B cell (primary cell): ENCODE measurements at places on chromosomes 12 and 14.
A peak's percentile ranks its signal among the peaks of the same experiment; 100 is the strongest.

DNA sequence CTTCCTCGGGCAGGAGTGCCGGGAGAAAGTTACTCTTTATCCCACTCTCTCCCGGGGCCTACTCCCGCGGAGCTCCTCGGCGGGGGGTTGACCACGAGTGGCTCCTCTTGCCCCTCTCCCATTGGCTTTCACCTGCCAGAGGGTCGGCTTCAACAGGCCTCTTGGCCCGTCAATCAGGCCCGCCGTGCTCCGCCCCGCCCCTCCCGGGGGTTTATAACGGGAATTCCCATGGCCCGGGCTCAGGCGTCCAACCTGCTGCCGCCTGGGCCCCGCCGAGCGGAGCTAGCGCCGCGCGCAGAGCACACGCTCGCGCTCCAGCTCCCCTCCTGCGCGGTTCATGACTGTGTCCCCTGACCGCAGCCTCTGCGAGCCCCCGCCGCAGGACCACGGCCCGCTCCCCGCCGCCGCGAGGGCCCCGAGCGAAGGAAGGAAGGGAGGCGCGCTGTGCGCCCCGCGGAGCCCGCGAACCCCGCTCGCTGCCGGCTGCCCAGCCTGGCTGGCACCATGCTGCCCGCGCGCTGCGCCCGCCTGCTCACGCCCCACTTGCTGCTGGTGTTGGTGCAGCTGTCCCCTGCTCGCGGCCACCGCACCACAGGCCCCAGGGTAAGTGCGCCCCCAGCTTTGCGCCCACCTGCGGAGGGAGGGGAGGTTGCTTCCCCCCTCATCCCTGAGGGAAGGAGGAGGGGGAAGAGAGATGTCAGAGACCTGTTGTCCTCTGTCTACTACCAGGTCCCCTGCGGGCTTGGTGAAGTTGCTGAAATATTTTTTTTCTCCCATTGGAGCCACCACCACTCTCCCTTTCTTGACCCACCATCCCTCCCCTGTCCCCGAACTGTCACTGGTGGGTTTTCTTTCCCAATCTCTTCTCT is at the start of gene SMOC1:
Gene SMOC1 (plus strand): TSS at position 242 of the 869 bp plus-strand sequence. CDS start 263 bp downstream, at position 505.
- H3K4me3 ChIP-seq: no peak within 1 kb of the TSS
- no peak for DNase-seq
- no peaks in the 10 kb centered on the region for H3K36me3 ChIP-seq
- peaks cover 10% of the 10 kb centered on the region for H3K27me3 ChIP-seq
- H3K27ac ChIP-seq: no peak within 1 kb of the TSS

DNA sequence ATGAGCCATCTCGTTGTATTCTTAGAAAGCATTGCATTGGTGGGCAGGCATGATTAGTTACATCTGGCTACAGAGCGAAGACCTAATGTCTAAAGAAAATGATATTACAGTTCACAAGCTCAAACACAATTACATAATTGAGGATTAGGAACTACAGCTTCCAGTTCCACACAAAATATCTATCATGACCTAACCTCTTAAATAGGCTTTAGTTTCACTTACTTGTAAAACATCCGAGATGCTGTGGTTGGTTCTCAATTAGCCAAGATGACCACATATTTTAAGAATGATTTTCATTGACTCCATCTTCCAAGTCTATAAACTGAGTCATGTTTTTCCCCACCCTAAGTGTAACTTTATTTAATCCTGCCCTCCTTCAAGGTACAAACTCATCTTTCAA is 69.5 kb downstream of the LRIG3 start:
- DNase-seq: no peak
- H3K4me1 ChIP-seq: no peaks in the 10 kb centered on the region
- H3K36me3 ChIP-seq: no peaks in the 10 kb centered on the region
- H3K27me3 ChIP-seq: no peaks in the 10 kb centered on the region
- H3K4me3 ChIP-seq: no peak overlapping the region

GRCh38 chr12:111102102-111102739 is 181.8 kb upstream of the MYL2 start:
- H3K4me3 ChIP-seq: no peak overlapping the region
- DNase-seq: no peak
- H3K4me1 ChIP-seq: peaks cover 6% of the 10 kb centered on the region
- H3K36me3 ChIP-seq: no peaks in the 10 kb centered on the region
- no peak overlapping the region for H3K27ac ChIP-seq

GRCh38 chr12:124917135-124917840 is 2.8 kb upstream of the UBC start:
- DNase-seq: peak; percentile 97
- no peaks in the 10 kb centered on the region for H3K27me3 ChIP-seq
- peak overlapping the region; percentile 93 for H3K27ac ChIP-seq
- H3K4me3 ChIP-seq: peak overlapping the region; percentile 54
- no peaks in the 10 kb centered on the region for H3K36me3 ChIP-seq

DNA sequence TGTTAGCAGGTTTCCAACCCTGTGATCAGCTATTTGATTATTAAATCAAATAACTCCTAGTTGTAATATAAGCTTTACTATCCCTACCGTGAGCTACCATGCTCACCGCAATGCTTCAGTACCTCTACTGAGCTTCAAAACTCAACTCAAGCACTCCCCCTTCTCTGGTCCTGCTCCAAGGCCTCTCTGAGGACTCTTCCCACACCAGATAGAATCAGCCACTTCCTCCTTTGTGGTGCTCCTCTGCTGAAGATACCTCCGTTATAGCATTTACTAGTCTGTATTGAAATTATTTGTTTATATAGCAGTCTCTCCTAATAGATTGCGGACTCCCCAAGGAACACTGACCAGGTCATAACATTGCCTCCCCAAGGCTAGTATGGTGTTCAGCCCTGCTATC is 17.5 kb downstream of the AREL1 start:
- no peaks in the 10 kb centered on the region for H3K4me1 ChIP-seq
- no peak for DNase-seq
- no peaks in the 10 kb centered on the region for H3K27me3 ChIP-seq
- H3K27ac ChIP-seq: no peak overlapping the region

- no peak for DNase-seq
- H3K4me1 ChIP-seq: no peaks in the 10 kb centered on the region
- no peaks in the 10 kb centered on the region for H3K27me3 ChIP-seq
- H3K27ac ChIP-seq: no peak overlapping the region
- peaks cover 11% of the 10 kb centered on the region for H3K36me3 ChIP-seq
Observed at GRCh38 chr14:63535918-63536317, 7.3 kb downstream of the PPP2R5E start.

DNA sequence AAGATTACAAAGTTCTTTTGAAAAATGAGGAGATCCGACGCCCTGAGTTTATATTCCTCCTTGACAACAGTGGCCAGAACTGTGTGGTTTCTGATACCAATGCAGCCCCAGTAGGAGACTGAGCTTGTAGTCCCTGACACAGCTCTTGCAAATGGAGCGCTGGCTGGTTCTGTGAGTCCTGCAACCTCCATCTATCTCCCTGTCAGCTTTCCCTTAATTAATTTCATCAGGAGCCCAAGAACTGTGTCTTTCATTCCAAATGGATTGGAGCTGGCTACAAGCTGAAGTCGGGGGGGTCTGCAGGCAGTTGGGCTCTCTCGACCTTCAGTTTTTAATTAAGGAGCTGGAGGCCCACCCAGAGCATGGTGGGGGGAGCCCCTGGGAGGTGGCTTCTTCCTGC is 160.6 kb downstream of the ADGRD1 start:
- H3K4me3 ChIP-seq: no peak overlapping the region
- no peak overlapping the region for H3K27ac ChIP-seq
- no peaks in the 10 kb centered on the region for H3K36me3 ChIP-seq

- H3K36me3 ChIP-seq: no peaks in the 10 kb centered on the region
- H3K4me1 ChIP-seq: no peaks in the 10 kb centered on the region
- no peak for DNase-seq
- H3K27me3 ChIP-seq: no peaks in the 10 kb centered on the region
- H3K27ac ChIP-seq: no peak overlapping the region
Observed at GRCh38 chr14:66530526-66530925, 22.6 kb downstream of the GPHN start.

DNA sequence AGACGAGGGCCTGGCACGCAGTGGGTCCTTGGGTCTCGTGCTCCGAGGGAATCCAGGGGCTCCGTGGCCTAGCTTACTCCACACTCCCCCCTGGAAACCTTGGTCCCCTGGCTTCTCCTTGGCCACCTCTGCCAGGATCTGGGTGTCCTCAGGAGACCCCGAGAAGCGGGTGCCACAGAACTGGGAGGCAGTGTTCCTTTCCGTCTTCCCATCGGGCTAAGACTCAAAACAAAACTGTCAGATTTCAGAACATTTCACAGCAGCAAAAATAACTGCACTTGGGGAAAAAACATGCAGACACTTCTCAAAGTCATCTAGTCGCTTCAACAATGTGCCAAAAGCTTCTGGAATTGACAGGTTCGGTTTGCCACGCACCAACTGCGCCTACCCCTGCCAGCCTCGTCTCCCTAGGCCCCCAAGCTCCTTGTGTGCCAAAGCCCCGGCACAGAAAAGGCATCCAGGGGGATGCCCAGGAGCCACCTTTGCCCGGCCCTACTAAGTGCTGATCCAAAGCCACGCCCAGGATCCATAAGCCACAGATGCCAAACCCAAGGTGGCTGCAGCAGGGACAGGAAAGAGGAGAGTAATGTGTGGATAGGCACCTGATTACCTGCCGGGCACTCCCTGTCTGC is 58.4 kb upstream of the DIO3 start:
- no peak for DNase-seq
- H3K27ac ChIP-seq: no peak overlapping the region
- no peaks in the 10 kb centered on the region for H3K4me1 ChIP-seq

GRCh38 chr14:54040846-54041245 is 84.2 kb upstream of the BMP4 start:
- H3K36me3 ChIP-seq: no peaks in the 10 kb centered on the region
- no peak for DNase-seq
- no peaks in the 10 kb centered on the region for H3K27me3 ChIP-seq
- H3K27ac ChIP-seq: no peak overlapping the region

DNA sequence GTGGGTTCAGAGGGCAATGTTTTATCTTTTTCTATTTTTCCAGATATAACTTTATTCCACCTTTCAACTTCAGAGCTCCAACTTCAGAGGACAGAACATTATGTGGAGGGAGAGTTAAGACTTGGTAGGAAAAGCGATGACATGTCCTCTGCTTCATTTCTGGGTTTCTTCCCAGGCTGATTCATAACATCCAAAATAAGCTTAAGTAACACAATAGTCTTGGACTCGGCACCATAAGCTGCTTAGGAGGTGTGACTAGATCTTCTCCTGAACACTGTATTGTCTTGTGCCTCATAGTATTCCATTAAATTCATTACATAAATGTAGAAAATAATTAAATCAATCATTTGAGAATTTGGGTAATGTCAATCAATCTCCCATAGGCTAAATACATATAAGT is 95.5 kb upstream of the PDE3A start:
- no peak for DNase-seq
- no peaks in the 10 kb centered on the region for H3K36me3 ChIP-seq
- H3K27me3 ChIP-seq: no peaks in the 10 kb centered on the region

DNA sequence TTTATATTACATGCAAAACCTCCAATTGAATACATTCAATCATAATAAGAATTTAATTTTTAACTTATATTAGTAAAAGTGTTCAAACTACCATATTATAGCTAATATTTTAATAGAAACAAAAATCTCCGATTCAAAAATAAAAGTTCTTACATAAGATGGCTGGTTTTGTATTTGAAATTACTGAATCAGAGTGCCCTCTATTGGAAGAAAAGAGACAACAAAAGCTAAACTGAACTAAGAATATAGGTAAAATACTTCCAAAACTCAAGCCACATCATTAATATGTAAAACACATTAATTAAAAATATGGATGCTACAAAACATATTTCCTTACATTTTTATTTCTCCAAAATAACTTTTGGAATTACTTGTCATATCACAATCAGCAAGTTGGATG is 120.3 kb downstream of the GARIN6 start:
- no peak overlapping the region for H3K27ac ChIP-seq
- H3K4me3 ChIP-seq: no peak overlapping the region
- H3K36me3 ChIP-seq: no peaks in the 10 kb centered on the region

GRCh38 chr14:68806526-68807147 is 13.8 kb upstream of the ZFP36L1 start:
- peak overlapping the region; percentile 95 for H3K27ac ChIP-seq
- H3K4me1 ChIP-seq: peaks cover 60% of the 10 kb centered on the region
- no peaks in the 10 kb centered on the region for H3K36me3 ChIP-seq

GRCh38 chr12:4779749-4780148 is 59.5 kb downstream of the GALNT8 start:
- no peak for DNase-seq
- no peaks in the 10 kb centered on the region for H3K36me3 ChIP-seq
- no peaks in the 10 kb centered on the region for H3K27me3 ChIP-seq
- H3K27ac ChIP-seq: no peak overlapping the region
- no peaks in the 10 kb centered on the region for H3K4me1 ChIP-seq
- H3K4me3 ChIP-seq: no peak overlapping the region

GRCh38 chr12:120979862-120980696 is 1.7 kb downstream of the HNF1A start:
- no peak overlapping the region for H3K4me3 ChIP-seq
- no peak overlapping the region for H3K27ac ChIP-seq
- no peaks in the 10 kb centered on the region for H3K27me3 ChIP-seq
- H3K4me1 ChIP-seq: no peaks in the 10 kb centered on the region
- DNase-seq: no peak
- H3K36me3 ChIP-seq: no peaks in the 10 kb centered on the region

GRCh38 chr12:112682586-112682985 is 109.0 kb upstream of the RPH3A start:
- no peak overlapping the region for H3K4me3 ChIP-seq
- no peaks in the 10 kb centered on the region for H3K36me3 ChIP-seq
- peaks cover 2% of the 10 kb centered on the region for H3K27me3 ChIP-seq
- DNase-seq: no peak
- H3K4me1 ChIP-seq: no peaks in the 10 kb centered on the region
- H3K27ac ChIP-seq: no peak overlapping the region

DNA sequence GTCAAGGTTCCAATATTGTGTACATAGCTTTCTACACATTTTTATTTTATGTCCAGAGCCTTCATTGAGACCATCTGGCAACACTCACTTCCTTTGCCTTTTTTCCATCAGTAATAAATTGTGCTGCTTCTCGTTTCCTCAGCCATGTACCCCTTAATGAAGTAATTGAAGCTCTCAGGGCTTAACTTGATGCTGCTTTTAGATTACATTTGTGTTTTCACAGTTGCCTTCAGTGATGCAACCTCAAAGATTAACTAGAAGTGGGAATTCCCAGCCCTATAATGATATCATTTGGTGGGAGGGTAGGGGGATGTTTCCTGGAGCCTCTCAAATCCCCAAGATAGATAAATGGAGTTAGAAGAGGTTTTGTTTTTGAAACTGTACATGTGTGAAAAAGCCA is 80.2 kb upstream of the KRR1 start:
- H3K27ac ChIP-seq: no peak overlapping the region
- H3K4me3 ChIP-seq: no peak overlapping the region
- H3K4me1 ChIP-seq: no peaks in the 10 kb centered on the region
- DNase-seq: no peak
- no peaks in the 10 kb centered on the region for H3K27me3 ChIP-seq
